Stimulated activated CD4-positive, alpha-beta T cell treated with anti-CD3 and anti-CD28 coated beads, Interleukin-12 subunit alpha, Interleukin-12 subunit beta, amount 100 ng/mL, for 48 hours (primary cell): ENCODE measurements at places on chromosomes 7 and 10.

GRCh38 chr10:77715088-77715487 is 77.5 kb upstream of the KCNMA1 start:
- no peak for DNase-seq

GRCh38 chr7:585873-586272 is 66.2 kb upstream of the PDGFA start:
- no peak for DNase-seq

DNA sequence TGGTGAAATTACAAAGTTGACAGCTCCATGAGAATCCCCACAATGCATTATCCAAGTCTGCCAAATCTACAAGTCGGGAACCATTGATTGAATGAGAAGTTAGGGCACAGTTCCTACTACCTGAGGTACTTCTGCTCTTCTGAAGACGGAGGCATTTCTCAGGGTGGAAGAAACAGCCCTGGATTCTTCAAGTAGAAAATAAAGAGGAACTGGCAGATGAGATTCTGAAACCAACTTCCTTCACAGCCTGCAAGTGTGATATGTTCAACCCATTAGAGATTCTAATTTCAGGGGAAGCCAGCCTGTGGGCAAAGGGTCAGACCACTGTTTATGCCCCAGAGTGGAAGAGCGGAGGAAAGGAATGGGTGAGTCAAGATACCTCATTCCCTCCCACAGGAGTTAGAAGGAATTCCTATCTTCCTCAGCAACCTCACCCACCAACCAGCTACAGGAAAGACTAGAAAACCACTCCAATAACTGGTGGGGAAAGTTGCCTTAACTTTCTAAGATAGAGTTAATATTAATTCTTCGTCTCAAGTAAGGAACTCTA is 50.5 kb upstream of the BMPER start:
- DNase-seq = no peak

DNA sequence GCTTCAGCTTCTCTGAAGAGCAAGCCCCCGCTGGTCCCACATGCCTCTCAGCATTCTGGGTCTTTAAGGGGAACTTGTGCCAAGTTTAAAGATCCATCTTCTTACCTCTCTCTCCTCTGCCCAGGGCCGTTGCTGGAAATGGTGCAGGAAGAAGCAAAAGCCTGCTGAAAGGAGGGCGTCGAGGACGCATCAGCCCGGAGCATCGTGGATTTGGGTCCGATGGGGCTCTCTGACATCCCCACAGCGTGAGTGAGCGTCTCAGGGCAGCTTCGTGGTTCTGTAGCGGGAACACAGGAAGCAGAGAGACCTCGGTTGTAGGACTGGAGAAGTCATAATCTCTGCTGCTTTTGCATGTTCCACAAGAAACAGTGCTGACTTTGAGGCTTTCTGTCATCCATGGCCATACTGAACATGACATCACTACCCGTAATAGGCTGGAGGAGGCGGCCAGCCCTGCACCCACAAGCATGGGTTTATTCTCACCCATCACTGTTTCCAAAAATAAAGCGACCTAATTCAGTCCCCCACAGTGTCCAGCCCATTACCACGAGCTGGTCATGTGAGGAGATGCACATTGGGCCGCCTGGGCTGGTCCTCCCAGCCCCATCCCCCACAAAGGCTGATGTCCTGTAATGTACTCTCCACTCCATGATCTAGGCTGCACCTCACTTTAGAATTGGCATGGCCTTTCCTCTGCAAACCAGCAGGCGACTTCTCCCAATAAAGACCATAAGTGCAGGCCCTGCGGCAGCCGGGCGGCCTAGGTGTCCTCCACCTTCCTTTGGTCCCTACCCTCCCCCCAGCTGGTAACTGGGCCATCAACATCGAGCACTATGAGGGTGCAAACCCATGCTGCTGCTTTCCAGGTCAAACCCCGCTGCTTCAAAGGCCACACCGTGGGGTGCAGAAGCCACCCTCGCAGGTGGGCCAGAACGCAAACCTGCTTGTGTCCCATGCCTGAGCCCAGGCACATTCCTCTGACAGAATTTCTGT is 276.9 kb downstream of the TNS3 start:
- DNase-seq = no peak

GRCh38 chr10:123278445-123278844 is 124.2 kb downstream of the BUB3 start:
- no peak for DNase-seq

DNA sequence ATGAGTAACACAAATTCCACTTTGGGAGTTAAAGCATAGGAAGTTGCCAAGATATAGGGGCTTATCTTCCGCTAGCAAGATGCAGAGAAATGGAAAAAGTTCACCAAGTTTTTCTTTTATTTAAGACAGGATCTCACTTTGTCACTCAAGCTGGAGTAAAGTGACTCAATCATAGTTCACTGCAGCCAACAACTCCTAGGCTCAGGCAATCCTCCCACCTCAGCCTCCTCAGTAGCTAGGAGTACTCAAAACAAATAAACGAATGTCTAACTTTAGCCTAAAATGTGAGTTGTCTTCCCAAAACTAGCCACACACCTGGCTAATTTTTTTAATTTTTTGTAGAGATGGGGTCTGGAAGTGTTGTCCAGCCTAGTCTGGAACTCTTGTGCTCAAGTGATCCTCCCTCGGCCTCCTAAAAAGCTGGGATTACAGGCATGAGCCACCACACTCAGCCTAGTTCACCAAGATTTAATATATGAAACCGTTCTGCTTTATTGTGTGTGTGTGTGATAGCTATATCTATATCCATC is 9.9 kb downstream of the VIM start:
- no peak for DNase-seq
